ENCODE measurements at places on chromosomes 7 and 10. TPM values are rescaled to one million over a fixed set of nuclear protein-coding genes. Genes with fewer than 3 reads are reported as not detected.

The MINDY3 gene
- 25.9 TPM for total RNA-seq

DNA sequence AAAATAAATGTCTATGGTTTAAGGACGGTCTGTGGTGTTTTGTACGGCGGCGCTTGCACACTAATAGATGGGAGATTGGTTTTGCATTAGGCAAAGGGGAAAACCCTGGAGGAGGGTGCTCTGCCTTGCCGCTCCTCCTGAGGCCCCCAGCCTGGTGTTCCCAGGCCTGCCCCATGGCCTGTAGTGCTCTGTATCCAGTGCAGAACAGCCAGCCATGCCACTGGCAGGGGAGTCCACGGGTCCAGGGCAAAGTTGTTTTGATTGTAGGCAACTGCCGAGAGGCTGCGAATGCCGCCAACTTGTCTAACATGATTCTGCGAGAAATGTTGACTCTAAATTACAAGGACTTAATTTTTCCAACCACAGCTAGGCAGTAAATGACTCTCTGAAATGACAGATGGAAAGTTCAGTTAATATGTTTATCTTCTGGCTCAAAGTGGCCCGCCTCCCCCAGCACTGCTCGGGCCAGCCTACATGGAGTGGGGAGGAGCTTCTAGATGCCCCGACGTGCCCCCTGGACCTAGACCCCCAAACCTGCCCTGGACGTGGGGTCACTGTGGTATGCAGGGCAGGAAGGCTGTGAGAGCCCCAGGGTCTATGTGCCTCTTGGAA, 104.6 kb upstream of the GDF10 start:
- H3K27me3 ChIP-seq, result no peaks in the 10 kb centered on the region
- DNase-seq, result no peak
- no peak overlapping the region for H3K27ac ChIP-seq
- H3K4me3 ChIP-seq, result no peak overlapping the region
- H3K36me3 ChIP-seq, result no peaks in the 10 kb centered on the region
- no peaks in the 10 kb centered on the region for H3K4me1 ChIP-seq

- H3K4me3 ChIP-seq, result no peak overlapping the region
- no peaks in the 10 kb centered on the region for H3K36me3 ChIP-seq
These were observed 30.7 kb upstream of the AQP1 start for GRCh38 chr7:30880941-30881340.

The RNF133 gene
- total RNA-seq, result not detected

DNA sequence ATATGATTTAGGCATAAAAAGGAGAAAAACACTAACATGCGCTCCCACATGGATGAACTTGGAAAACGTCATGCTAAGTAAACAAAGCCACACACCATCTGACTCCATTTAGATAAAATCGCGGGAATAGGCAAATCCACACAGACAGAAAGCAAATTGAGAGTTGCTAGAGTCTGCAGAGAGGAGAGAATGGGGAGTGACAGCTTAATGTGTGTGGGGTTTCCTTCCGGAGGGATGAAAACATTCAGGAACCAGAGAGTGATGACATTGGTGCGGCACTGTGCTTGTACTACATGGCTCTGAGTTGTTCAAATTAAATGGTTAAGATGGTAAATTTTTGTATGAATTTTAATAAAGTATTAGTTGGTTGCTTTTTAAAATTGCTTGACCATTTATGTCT, 482.9 kb upstream of the AKR1E2 start:
- no peak for DNase-seq
- H3K27me3 ChIP-seq, result peaks cover 16% of the 10 kb centered on the region
- H3K36me3 ChIP-seq, result no peaks in the 10 kb centered on the region
- no peak overlapping the region for H3K4me3 ChIP-seq

The MICU1 gene
- 40.8 TPM for total RNA-seq

DNA sequence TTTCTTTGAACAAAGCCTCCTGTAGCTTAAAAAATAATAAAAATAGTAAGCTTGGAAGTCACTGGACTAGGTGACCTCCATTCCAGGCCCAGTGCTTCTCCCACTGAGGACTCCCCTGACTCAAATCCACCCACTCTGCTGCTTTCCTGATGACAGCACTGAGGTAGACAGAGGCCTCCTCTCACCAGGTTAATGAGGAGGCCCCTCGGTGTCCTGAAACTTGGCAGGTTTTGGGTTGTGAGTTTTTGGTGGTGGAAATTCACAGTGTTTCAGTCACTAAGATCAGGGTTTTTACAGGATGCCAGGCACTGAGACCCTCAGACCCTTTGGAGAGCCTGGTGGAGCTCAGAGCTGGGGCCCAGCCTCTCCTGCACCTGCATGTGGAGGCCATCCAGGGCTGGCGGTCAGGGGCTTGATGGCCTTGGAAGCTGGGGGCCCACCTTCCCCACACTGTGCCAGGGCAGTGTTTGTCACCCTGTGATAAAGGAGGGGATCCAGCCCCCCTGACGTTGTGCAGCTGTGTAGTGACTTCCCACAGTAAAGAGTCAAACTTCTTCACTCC, 19.1 kb downstream of the TSPAN14 start:
- H3K27me3 ChIP-seq, result no peaks in the 10 kb centered on the region
- DNase-seq, result no peak
- peaks cover 6% of the 10 kb centered on the region for H3K36me3 ChIP-seq
- peak overlapping the region; percentile 95 for H3K27ac ChIP-seq
- peaks cover 68% of the 10 kb centered on the region for H3K4me1 ChIP-seq

GRCh38 chr7:101622609-101623173, 6.4 kb downstream of the MYL10 start:
- no peak for DNase-seq
- H3K4me1 ChIP-seq, result no peaks in the 10 kb centered on the region
- peaks cover 22% of the 10 kb centered on the region for H3K27me3 ChIP-seq
- no peak overlapping the region for H3K4me3 ChIP-seq

DNA sequence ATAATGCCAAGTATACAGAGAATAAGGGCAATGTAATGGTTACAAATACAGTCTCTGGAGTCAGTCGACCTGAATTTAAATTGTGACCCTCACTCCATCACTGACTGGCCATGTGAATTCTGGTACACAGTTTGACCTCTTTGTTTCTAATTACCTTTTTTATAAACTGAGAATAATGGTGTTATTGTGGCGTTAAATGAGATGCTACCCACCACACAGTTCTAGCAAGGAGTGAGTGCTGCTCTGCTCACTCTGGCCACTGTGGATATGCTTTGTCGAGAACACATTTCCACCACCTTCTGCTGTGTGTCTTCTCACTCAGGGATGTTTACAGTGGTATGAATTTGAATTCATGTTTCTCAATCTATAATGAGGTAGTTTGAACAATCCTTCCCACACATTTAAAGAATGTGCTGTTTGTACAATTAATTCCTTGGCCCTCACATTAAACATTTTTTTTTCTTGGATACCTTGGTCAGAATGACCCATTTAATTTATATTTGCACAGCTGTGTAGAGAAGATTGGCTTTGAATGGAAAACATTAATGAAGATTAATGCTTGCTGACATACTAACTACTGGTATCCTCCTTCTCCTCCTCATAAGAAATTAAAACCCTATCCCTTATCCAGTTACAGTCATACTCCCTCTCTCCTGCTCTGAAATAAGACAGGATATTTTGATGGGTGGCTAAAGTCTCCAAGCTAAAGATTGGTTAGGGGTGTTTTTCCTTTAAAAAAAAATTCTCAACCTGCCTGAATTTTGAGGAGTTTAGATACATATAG, 42.4 kb downstream of the PLCE1 start:
- no peak for DNase-seq
- no peaks in the 10 kb centered on the region for H3K4me1 ChIP-seq
- no peak overlapping the region for H3K4me3 ChIP-seq
- H3K27ac ChIP-seq, result no peak overlapping the region
- H3K27me3 ChIP-seq, result peaks cover 2% of the 10 kb centered on the region

The SUMF2 gene
- total RNA-seq, result 117 TPM

The ZNF273 gene
- total RNA-seq, result 5.5 TPM

Measured in natural killer cell treated with Interleukin-12 subunit alpha and Interleukin-12 subunit beta and Interleukin-15 and Interleukin-18, amount 100 ng/mL, for 72 hours (primary cell).